Stimulated activated CD4-positive, alpha-beta T cell treated with anti-CD3 and anti-CD28 coated beads, Interleukin-2, amount 100 ng/mL, for 24 hours (primary cell): ENCODE measurements at places on chromosomes 7 and 10.

DNA sequence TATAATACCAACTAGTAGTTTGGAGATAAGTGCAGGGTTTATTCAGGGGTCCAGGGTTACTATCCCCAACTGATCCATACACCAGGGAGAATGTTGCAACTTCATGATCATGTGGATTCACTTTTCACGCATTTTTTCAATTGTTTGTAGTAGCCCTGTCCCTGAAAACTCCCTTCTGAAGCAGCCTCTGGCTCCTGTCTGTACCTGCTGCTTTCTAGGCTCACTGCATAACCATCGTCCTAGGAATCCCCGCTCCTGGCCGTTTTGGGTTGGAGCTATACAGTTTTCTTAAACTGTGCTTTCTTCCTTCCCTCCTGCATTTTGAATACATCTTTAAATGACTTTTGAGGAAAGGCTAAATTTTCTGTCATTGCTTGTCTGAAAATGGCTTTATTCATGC is 154.1 kb downstream of the SDHAF3 start:
- no peak for DNase-seq

GRCh38 chr7:30421647-30422196 is 56.9 kb downstream of the NOD1 start:
- DNase-seq = no peak

DNA sequence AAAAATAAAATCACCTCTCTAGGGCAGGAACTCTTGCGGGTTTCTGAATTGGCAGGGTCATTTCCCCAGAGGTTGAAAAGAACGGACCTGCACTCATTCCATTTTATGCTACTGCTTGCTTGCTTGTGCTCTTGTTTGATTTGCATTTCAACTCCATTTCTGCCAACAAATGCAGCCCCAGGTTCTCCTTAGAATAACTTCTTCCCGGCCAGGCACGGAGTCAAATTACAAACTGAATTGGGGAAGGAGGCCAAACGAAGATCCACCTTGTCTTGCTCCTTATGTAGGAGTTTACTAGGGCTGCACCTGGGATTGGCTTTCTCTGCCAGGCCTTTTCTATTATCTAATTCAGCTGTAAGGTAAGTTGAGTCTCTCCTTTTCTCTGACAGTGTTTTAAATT is 79.6 kb downstream of the HGF start:
- no peak for DNase-seq

DNA sequence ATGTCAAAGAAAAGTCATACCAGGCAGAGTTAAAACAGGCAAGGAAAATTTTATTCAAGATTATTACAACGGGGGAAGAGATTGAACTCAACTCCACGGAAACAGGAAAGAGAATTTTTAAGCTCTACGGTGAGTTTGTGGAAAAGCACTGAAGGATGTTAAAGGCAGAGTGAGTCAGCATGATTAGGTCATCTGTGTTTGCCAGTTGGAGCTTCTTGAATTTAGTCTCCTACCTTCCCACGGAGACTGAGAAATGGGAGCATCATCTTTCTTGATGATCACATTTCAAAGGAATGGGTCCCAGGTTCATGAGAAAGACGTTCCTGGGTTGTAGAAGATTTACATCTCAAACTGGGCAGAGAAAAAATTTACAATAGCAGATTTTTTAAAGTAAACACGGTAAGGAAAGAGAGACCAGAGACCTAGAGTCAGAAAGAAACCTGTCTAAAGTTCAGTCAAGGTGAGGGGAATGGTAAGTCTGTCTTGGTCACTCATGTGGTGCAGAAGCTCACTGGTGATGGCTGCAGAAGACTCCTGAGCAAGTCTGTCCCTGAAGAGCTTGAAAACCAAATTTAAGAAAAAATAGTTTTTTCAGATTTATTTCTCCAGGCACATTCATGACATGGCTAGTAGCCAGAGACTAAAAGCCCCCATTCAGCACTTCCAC is 516.9 kb upstream of the LRRN3 start:
- DNase-seq = no peak

- no peak for DNase-seq
Observed at GRCh38 chr7:66377045-66377444, 171.9 kb downstream of the TPST1 start.

DNA sequence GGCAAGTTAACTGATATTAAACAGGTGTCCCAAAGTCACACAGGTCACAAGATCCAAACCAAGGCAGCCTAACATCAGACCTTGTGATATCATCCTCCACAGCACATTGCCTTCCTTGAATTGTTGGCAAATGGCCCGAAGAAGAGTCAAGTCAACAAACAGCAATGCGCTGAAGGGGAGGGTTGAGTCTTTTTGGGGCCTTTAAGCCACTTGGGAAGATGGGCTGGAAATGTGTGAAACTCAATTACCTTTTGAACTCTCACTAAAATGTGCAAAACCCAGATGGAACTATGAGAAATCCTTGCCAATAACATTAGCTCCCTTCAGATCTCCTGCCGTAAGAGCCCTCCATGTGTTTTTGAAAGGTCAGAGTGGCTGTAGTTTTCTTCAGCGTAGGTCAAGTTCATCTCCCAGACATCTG is 47.9 kb upstream of the STK17A start:
- DNase-seq = no peak

DNA sequence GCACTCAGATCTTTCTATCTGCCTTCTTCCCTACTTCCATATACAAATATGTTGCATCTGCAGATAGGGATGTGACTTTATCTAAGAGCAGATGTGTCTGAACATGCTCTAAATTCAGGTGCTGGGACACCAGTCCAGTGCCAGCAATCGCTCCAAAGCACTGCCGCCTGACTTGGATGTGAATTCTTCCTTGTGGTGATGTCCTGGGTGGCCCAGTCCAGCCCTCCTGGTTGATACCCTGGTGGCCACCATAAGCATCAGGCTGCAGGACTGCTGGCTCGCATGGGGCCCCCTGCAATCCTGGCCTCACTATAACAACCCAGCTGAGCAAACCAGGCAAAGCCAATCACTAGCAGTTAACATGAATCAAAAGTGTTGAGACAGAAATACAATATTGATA is 149.2 kb upstream of the PDE1C start:
- no peak for DNase-seq

DNA sequence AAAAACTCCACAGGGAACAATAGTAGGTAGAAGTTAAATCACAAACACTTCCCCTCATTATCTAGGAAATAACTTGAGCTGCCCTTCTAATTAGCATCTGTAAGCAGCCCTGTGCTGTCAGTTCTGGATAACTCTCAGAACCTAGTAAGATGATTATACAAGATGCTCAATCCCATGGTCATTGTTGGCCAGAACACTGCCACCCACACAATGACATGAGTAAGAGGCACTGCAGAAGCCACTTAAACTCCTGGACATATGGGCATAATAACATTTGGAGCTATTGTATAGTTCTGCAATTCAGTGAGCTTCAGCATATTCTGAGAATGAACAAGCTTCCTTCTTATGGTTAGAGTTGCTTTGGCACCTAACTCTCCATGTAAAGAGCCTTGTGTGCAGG is 153.8 kb downstream of the PLPP4 start:
- DNase-seq = no peak
